ENCODE measurements at places on chromosomes 5 and 9.

GRCh38 chr5:62605638-62606037, 27.0 kb downstream of the LRRC70 start:
- no peak for DNase-seq

- no peak for DNase-seq
These were observed 55.3 kb upstream of the RAD23B start for GRCh38 chr9:107227774-107228173.

- DNase-seq = no peak
These were observed 224.7 kb upstream of the CDH18 start for GRCh38 chr5:20212701-20213100.

GRCh38 chr5:95022967-95023695, 261.8 kb downstream of the MCTP1 start:
- no peak for DNase-seq

DNA sequence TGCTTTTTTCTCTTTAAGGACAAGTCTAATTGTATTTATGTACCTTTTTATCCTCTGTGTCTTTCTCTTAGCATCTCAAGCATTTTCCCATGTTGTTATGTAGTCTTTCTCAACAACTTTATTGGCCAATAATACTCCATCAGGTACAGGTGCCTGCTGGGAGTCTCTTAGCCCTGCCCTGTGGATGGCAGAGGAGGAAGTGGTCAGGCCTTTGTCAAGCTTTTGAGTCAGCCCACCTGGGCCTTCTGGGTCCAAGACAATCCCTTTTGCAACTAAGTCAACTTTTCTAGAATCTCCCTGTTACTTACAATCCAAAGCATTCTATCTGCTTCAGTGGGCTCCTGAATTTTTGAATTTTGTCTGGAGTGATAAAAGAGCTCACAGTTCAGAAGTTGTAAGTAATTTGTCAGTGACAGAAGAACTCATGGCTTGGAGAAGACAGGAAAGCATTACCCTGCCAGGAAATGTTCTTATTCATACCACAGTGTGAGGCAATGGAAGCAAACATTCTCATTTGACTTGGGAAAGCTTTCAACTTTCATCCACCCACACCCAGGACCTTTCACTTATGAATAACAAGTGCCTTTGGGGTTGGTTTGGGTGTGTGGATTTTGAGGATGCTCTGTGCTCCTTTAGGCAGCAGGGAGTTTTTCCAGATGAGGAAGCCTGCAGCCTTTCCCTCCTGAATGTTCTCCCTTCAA, 200.0 kb upstream of the S1PR3 start:
- DNase-seq = no peak

GRCh38 chr5:153816870-153817269, 221.8 kb downstream of the FAM114A2 start:
- no peak for DNase-seq

DNA sequence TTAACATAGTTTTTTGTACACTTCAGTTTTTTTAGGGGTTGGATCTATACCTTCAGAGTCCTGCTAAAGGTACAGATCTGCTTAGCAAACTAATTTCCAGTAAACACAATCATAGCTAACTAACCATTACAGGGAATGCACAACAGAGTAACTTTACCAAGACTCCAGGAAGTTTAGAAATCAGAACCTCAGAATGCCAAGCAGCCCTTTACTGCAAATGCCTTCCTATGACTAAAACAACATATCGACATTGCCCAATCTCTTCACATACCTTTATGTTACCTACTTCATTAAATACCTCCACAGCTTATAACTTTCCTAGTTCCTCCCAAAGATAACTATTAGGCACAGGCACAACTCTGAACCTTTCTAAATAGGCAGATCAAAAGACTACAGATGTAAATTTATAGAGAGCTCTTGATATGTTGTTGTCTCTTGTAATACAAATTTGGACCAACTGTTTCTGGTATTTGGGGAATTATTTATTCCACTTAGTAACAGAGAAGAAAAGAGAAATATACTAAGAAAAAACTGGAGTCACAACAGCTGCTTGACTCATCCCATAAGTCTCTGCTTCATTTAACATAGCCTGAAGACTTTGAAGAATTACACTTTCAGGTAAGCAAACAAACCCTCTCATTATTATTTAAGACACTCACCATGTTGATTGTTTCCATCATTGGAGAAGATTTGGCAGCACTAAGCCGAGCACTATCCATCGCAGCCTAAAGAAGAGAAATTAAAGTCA, 46.0 kb upstream of the OR2K2 start:
- DNase-seq = no peak

GRCh38 chr5:128395073-128395472, 143.0 kb downstream of the FBN2 start:
- DNase-seq = no peak

GRCh38 chr5:76548525-76549229, 74.5 kb downstream of the F2RL2 start:
- no peak for DNase-seq

GRCh38 chr9:84111726-84112125, 131.1 kb downstream of the RMI1 start:
- no peak for DNase-seq

GRCh38 chr5:39376293-39376714, 12.0 kb upstream of the C9 start:
- DNase-seq = peak; percentile 31

- DNase-seq = no peak
These were observed 46.8 kb downstream of the INIP start for GRCh38 chr9:112670991-112671625.

DNA sequence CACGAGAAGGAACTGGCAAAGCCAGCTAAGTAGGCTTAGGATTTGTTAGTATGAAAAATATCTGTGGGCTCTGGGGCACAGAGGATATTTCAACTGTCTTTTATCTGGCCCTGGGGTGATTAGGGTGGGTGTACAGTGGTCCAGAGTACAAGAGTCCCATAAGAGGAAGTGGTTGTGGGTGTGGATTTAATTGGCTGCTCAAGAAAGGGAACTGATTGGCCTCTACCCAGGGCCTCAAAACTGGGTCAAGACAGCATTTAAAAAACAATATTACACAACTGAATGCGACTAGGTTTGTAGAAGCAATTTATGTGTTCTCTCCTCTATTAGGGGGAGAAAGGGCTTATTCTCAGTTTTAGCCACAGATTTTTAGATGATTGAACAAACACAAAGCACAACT, 1353.4 kb upstream of the WWC1 start:
- no peak for DNase-seq

DNA sequence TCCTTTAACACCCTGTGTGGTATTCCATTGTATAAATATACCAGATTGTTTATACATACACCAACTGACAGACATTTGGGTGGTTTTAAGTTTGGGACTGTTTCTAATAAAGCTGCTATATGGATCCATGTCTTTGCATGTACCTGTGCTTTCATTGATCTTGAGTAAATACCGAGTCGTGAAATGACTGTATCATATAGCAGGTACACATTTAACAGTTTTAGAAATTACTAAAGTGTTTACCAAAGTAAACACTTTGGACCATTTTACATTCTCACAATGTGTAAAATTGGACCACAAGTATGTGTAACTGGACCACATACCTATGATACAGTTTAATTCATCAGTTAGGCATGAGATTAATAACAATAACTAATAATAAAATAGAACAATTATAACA, 175.2 kb downstream of the FBXL17 start:
- no peak for DNase-seq

DNA sequence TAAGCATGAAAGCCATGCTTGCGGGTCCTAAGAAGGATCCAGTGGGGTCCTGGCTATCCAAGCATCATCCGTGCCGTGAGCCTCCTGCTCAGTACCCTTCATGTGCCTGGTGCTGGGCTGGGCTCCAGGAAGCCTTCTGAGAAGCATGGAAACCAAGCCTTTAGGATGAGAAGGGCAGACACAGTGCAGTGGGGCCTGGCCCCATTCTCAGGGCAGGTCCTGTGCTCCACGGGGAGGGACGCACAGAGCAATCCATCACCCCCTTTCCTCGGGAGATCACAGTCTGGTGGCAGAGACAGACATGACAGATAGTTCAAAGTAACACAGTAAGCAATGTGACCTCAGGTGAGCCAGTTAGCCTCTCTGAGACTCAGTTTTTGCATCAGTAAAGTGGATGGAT, 76.9 kb downstream of the RGS3 start:
- DNase-seq = no peak

DNA sequence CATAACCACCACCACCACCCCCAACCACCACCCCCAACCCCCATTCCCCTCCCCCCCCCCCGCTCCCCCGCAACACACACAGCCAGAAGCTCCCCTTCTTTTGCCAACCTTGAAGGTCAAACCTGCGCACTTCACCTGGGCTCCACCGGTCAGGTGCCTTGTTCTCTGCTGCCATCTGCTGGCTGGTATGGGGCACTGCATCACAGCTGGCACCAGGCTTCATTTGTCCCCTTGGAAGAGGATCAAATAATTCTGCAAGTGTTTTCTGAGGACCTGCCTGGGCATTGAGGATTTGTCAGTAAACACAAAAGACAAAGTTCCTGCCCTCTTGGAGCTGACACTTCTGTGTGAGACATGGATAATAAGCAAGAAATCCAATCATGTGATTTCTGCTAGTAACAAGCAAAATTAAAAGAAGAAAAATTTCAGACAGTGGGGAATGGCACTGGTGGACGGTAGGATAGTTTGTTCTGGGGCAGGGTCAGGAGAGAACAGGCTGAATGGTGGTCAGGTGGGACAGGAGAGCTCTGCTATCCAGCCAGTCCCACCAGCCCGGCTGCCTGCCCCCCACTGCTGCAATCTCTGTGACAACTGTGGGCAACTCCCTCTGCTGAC, 55.6 kb upstream of the LMX1B start:
- DNase-seq = peak; percentile 60

GRCh38 chr9:130290291-130291181, 25.0 kb downstream of the HMCN2 start:
- DNase-seq = no peak

DNA sequence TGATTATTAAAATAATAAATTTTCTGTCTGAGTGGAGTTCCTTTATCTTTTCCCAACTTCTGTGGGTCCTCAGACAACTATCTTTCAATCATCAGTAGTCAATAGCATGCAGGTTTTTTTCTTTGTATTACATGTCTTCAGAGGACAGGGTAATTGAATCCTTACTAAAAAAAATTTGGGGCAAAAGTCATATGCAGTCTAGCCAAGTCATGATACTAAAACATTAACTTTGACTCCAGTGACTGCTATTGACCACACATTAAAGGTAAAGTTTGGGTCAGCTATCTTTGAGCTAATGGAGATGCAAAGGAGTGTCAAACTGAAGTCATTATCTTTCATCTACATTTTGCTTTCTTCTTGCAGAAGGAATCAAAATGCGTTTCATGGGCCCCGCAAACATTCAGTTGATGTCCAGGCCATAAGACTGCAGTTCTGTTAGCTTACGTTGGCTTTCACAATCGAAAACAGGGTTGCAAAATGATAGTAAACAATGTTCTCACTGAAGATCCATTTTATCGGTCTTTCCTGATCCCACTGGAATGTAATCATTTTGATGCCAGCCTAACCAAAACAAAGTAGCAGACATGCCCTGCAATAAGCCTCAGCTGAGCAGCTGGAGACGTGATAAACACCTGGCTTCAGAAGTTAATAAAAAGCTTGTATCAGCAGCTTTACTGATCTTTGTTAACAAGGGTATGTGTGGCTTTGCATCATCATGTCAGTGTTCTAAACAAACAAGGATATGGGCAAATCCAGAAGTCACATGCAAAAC, 186.1 kb upstream of the PRLR start:
- no peak for DNase-seq

DNA sequence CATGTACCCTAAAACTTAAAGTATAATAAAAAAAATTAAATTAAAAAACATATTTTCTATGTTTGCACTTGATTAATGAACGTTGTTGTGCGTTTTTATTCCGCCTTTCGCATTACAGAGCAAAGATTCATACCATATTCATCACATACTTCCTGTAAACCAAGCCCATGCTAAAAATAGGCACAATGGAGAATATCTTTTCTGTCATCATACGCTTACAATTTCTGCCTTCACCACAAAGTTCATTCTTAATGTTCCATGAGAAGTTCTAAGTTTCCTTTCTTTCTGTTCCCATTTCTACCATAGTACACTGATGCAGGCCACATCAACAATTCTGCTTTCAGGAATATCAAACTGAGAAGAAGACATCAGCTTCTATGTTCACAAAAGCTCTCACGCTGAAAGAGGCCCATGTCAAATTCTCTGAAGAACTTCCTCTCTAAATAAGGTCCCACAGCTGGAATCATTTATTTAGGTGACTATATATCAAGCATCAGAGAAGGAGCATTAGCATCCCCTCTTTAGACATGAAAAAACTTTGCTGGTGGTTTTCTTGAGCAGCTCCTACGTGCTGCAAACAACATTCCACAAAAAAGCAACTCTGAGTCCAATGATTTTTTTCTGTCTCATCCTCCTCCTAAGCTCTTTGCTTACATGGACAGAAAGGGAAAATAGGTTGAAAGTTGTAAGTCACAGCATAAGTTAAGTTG, 456.4 kb downstream of the CDH10 start:
- DNase-seq = no peak

- no peak for DNase-seq
These were observed 123.5 kb downstream of the SMARCA2 start for GRCh38 chr9:2138646-2139045.

DNA sequence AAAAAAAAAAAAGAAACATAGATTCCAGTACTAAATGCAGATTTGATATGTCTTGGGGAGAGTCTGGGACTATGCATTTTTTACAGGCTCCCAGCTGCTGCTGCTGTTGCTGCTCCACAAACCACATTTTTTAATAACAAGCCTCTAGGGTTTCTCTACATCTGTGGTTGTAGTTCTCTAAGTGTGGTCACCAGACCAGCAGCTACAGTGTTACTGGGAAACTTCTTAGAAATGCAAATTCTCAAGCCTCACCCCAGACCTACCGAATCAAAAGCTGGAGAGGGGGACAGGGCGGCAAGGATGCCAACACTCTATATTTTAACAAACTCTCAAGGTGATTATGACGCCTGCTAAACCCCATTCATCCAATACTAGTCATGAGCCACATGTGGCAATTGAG, 293.4 kb upstream of the PTGER4 start:
- peak; percentile 58 for DNase-seq

GRCh38 chr9:14888875-14889274, 21.4 kb downstream of the FREM1 start:
- DNase-seq = no peak

- no peak for DNase-seq
These were observed 21.3 kb downstream of the SLC12A7 start for GRCh38 chr5:1090538-1090937.

DNA sequence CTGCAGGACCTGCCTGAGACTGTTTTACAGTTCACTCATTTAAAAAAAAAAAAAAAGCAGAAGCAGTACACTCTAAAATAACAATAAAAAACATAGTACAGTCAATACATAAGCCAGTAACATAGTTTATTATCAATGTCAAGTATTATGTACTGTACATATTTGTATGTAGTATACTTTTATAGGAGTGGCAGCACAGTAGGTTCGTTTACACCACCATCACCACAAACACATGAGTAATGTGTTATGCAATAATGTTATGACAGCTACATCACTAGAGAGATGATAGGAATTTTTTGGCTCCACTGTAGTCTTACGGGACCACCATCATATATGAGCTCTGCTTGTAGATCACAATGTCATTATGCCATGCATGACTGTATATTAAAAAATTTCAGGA, 462.8 kb downstream of the ISL1 start:
- no peak for DNase-seq

- no peak for DNase-seq
These were observed 99.2 kb downstream of the SPOCK1 start for GRCh38 chr5:137399911-137400310.

GRCh38 chr9:72951520-72952380, 1.1 kb downstream of the ALDH1A1 start:
- no peak for DNase-seq

- DNase-seq = no peak
These were observed 21.2 kb upstream of the PFDN1 start for GRCh38 chr5:140324041-140324600.

- no peak for DNase-seq
These were observed 78.5 kb downstream of the MYO10 start for GRCh38 chr5:16857635-16858034.

- DNase-seq = no peak
These were observed 357.0 kb downstream of the PTPRD start for GRCh38 chr9:10255758-10256157.

All from CD4-positive, alpha-beta memory T cell (primary cell).